Osteoblast (primary cell): ENCODE measurements at places on chromosomes 2 and 18. TPM values are rescaled to one million over a fixed set of nuclear protein-coding genes. Genes with fewer than 3 reads are reported as not detected.

FOXD4L1 gene
- total RNA-seq = under 0.01 and 0.29 TPM in 2 replicates

ADD2 gene
- not detected in 2 replicates for total RNA-seq

SUMO1 gene
- 107 and 111 TPM in 2 replicates for total RNA-seq

ACADL gene
- total RNA-seq = not detected in 2 replicates

MDH1 gene
- total RNA-seq = 122 and 132 TPM in 2 replicates

RAD51AP2 gene
- not detected in 2 replicates for total RNA-seq

ST8SIA5 gene
- total RNA-seq = under 0.01 TPM in 2 replicates

PLA2R1 gene
- total RNA-seq = 19.2 and 19.9 TPM in 2 replicates

TEX44 gene
- not detected in 2 replicates for total RNA-seq

ANO7 gene
- total RNA-seq = 1.2 and 1.8 TPM in 2 replicates

DNA sequence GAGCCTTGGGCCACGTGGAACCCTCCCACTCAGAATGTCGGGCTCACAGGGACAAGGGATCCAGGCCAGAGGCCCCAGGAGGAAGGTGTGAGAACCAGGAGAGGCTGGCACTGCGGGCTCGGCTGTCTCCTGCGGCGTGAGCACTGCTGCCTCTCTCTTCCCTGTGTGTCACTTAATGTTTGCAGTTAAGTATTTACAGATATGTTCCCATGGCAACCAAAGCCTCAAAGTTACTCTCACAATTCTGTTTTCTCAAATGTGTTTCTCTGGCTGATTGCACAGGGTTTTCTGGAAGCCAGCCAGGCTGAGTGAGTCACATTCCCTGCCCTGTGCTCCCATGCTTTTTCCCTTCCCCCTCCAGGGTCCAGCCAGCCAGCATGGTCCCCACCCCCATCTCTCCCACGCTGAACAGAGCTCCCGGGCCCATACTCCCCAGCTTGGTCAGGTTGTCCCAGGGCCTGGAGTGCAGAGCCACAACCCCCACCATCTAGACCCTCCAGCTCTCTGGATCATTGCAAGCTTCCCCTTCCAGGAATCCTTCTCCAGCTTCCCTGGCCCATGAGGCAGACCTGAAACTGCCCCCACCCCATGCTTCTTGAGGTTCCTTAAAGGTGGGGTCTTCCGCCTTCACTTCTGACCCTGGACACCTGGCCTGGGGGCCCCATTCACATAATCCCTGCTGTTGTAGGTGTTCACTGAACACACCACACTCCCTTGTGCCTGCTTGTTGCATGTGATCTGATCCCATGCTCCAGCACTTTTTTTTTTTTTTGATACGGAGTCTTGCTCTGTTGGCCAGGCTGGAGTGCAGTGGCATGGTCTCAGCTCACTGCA is 265.9 kb downstream of the CELF4 start:
- no peak overlapping the region for H3K27ac ChIP-seq
- no peak overlapping the region for H3K4me3 ChIP-seq
- H3K4me1 ChIP-seq = peaks cover 9% of the 10 kb centered on the region

- no peak overlapping the region for H3K27ac ChIP-seq
- DNase-seq = no peak
- peaks cover 8% of the 10 kb centered on the region for H3K27me3 ChIP-seq
- no peaks in the 10 kb centered on the region for H3K36me3 ChIP-seq
Measured at GRCh38 chr2:176595986-176596385, 326.7 kb downstream of the MTX2 start.

GRCh38 chr2:136377423-136378382 is 259.8 kb upstream of the CXCR4 start:
- H3K36me3 ChIP-seq = no peaks in the 10 kb centered on the region
- no peak overlapping the region for H3K27ac ChIP-seq
- H3K4me3 ChIP-seq = no peak overlapping the region
- no peak for DNase-seq

DNA sequence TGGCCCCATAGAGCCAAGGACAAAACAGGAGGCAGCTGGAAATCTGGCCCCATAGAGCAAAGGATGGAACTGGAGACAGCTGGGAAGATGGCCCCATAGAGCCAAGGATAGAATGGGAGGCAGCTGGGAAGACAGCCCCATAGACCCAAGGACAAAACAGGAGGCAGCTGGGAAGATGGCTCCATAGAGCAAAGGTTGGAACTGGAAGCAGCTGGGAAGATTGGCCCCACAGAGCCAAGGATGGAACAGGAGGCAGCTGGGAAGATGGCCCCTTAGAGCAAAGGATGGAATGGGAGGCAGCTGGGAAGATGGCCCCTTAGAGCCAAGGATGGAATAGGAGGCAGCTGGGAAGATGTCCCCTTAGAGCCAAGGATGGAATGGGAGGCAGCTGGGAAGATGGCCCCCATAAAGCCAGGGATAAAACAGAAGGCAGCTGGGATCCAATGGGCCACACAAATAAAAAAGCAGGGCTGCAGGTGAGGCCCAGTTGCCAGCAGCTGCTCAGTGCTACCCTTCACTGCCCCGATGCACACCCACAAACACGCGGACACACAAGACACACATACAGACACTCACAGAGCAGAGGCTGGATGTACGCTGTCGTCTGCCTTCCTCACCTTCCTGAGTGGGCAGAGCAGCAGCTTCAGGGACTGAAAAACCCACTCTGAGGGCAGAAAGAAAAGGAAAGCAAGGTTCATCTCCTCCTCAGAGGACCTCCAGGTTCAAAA is 505.4 kb upstream of the MYT1L start:
- no peak overlapping the region for H3K4me3 ChIP-seq
- H3K27ac ChIP-seq = no peak overlapping the region
- DNase-seq = no peak
- H3K4me1 ChIP-seq = no peaks in the 10 kb centered on the region
- H3K27me3 ChIP-seq = no peaks in the 10 kb centered on the region
- no peaks in the 10 kb centered on the region for H3K36me3 ChIP-seq

DNA sequence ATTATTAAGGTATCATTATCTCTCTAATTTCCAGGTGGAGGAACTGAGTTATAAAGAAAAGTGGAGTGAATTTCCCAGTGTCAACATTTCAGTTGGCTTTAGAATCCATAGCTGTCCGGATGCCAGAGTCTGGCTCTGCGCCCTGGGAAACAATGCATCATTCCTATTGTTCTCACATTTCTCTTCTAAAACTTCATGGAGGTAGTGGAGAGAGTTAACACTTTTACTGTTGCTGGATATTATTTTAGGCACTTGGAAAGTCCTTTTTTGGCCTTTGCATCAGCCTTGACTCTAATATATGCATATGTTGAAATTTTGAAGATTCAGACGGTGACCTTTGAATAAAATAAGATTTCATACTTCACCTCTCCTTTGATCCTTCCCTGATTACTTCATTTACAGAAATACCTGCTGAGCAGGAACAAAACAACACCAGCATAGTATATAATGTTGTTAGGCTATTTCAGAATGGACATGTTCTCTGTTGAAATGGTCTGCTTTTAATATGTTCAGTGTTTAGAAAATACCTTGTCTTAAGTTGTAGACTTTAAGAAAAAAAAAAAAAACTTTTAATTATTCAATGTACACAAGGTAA is 148.8 kb downstream of the EPHA4 start:
- no peaks in the 10 kb centered on the region for H3K4me1 ChIP-seq
- no peaks in the 10 kb centered on the region for H3K36me3 ChIP-seq
- no peak overlapping the region for H3K4me3 ChIP-seq
- DNase-seq = no peak
- H3K27ac ChIP-seq = no peak overlapping the region
- no peaks in the 10 kb centered on the region for H3K27me3 ChIP-seq

DNA sequence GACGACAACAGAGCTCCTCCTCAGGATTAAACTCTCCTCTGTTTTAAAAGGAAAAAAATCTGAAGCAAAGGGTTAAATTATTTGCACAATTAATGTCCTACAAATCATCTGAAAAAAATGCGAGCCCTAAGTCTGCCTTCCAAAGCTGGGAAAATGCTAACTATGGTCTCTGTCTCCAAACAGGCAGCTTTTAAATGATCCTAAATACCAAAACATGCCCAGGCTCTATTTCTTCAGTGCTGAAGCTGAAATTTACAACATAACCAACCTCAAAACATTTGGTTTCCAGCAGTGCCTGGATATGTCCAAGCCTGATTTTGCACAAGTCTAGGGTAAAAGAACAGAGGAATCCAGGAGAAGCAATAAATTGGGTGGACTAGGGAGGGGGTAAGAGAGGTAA is 57.2 kb downstream of the LBH start:
- no peaks in the 10 kb centered on the region for H3K36me3 ChIP-seq
- H3K4me1 ChIP-seq = peaks cover 6% of the 10 kb centered on the region
- no peak overlapping the region for H3K4me3 ChIP-seq
- H3K27me3 ChIP-seq = no peaks in the 10 kb centered on the region
- no peak overlapping the region for H3K27ac ChIP-seq

DNA sequence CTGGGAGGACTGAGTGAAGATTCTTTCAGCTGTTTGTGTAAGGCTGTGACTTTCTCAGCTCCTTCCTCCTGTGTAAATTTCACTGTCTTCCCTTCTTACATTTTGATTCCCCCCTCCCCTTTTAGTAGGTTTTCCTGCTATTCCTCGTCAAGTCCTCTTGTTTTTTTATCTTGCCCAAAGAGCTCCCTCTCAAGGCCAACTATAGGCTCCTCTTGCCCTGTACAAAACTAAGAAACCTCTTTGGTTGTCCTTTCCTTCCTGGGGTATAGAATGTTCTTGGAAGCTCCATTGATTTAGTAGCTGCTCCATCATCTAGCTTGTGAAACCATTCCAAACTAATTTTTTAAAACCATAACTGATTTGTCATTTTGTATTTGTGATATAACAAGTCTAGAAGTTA is 7.3 kb downstream of the CCDC121 start:
- peaks cover 38% of the 10 kb centered on the region for H3K36me3 ChIP-seq
- no peak overlapping the region for H3K27ac ChIP-seq
- H3K4me1 ChIP-seq = peaks cover 21% of the 10 kb centered on the region
- DNase-seq = no peak

DNA sequence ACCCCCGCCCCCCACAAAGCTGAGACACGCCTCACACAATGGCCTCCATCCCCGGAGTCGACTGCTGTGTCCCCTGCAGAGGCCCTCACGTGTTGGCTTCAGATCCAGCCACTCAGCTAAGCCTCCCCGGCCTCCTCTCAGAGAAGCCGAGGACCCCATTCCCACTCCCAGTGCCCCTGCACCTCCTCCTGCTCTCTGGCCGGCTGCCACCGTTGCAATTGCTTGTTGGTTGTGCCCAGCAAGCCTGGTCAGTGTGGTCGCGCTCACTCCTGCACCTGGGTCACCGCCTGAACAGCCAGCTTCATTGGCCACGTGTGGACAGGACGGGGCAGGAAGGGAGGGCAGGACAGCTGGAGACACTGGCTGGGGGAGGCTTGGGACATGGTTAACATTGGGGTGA is 191.5 kb upstream of the SALL3 start:
- no peak for DNase-seq
- no peaks in the 10 kb centered on the region for H3K27me3 ChIP-seq
- H3K27ac ChIP-seq = no peak overlapping the region
- no peak overlapping the region for H3K4me3 ChIP-seq
- H3K36me3 ChIP-seq = no peaks in the 10 kb centered on the region

DNA sequence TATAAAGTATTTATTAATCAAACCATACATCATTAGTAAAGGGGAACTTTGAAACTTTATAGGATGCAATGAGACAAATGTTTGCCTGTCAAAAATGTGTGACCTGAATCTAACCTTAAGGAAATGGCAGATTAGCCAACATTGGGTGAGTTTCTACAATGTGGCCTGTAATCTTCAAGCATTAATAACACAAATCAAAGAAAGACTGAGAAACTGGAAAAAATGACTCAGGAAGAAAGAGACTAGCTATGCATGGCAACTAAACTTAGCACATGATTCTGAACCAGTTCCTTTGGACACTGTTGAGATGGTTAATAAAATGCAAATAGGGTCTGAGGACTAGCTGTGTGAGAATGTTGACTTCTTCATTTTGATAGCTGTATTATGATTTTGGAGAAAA is 628.6 kb upstream of the ID2 start:
- H3K27me3 ChIP-seq = no peaks in the 10 kb centered on the region
- H3K36me3 ChIP-seq = no peaks in the 10 kb centered on the region
- no peaks in the 10 kb centered on the region for H3K4me1 ChIP-seq
- H3K4me3 ChIP-seq = no peak overlapping the region
- H3K27ac ChIP-seq = no peak overlapping the region

DNA sequence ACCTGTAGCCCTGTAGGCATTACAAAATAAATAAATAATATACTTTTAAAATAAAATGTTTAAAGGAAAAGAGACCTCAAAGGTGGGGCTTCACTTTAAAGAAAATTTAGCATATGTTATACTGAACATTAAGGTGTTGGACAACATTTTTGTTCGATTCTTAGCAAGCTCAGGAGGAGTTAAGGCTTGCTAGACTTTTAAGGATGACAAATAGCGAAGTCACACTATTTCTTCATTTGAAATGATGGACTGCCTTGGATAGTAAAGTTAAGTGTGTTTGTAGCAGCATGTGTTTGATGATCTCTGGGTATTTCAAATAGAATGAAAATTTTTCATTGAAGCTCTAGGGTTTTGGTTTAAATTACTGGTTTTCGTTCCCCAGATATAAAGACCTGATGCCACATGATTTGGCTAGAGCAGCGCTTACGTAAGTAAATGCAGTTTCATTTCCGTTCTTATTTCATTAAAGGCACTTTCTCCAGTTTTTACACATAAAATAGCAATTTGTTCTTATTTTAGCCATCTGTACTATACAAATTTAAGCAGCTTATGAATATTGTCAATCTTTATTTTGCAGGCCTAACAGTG is 24.9 kb downstream of the HADHB start:
- no peak for DNase-seq
- no peak overlapping the region for H3K4me3 ChIP-seq
- peak overlapping the region; percentile 3 for H3K27ac ChIP-seq
- no peaks in the 10 kb centered on the region for H3K36me3 ChIP-seq

- no peak for DNase-seq
- H3K4me1 ChIP-seq = no peaks in the 10 kb centered on the region
- H3K27ac ChIP-seq = no peak overlapping the region
- H3K27me3 ChIP-seq = no peaks in the 10 kb centered on the region
- no peaks in the 10 kb centered on the region for H3K36me3 ChIP-seq
- H3K4me3 ChIP-seq = no peak overlapping the region
Measured at GRCh38 chr2:451495-451894, 163.6 kb upstream of the ALKAL2 start.

DNA sequence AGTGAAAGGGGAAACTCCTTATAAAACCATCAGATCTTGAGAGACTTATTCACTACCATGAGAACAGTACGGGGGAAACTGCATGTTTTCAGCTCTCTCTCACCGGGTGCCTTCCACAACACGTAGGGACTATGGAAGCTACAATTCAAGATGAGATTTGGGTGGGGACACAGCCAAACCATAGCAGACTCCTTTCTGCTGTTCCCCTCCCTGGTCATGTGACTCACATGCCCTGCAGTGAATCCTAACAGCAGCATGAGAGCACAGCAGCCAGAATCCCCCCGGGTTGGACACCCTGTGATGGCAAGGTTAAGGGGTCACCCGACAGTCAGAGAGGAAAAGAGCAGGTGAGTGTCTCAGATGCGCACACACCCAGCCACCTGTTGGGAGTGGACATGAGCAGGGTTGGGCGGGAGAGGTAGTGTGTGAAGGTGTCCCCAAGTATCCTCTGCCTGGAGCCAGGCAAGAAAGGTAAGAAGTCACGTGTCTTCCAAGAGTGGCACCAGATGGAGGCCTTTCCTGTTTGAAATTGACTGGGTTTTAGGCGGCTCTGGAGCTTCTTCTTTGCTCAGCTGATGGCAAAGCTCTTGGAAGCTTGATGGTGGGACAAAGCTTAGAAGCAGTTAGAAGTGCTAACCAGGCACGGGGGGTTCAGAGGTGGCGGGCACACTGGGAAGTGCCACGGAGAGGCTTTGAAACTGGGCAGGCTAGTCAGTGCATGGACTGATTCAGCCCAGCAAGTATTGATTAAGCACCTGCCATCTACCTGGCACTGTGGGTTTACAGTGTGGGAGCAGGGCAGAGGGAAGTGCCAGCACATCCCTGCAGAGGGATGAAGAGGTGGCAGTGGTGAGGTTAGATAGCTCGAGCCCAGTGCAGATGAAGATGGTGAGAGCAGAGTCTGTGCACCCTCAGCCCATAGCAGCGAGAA is 68.7 kb downstream of the RHOB start:
- H3K4me3 ChIP-seq = peak overlapping the region; percentile 17
- peaks cover 17% of the 10 kb centered on the region for H3K4me1 ChIP-seq
- H3K27me3 ChIP-seq = no peaks in the 10 kb centered on the region
